Stimulated activated CD4-positive, alpha-beta T cell treated with anti-CD3 and anti-CD28 coated beads, TNF-alpha, amount 100 ng/mL, for 1 hour (primary cell): ENCODE measurements at places on chromosomes 3 and 15.

DNA sequence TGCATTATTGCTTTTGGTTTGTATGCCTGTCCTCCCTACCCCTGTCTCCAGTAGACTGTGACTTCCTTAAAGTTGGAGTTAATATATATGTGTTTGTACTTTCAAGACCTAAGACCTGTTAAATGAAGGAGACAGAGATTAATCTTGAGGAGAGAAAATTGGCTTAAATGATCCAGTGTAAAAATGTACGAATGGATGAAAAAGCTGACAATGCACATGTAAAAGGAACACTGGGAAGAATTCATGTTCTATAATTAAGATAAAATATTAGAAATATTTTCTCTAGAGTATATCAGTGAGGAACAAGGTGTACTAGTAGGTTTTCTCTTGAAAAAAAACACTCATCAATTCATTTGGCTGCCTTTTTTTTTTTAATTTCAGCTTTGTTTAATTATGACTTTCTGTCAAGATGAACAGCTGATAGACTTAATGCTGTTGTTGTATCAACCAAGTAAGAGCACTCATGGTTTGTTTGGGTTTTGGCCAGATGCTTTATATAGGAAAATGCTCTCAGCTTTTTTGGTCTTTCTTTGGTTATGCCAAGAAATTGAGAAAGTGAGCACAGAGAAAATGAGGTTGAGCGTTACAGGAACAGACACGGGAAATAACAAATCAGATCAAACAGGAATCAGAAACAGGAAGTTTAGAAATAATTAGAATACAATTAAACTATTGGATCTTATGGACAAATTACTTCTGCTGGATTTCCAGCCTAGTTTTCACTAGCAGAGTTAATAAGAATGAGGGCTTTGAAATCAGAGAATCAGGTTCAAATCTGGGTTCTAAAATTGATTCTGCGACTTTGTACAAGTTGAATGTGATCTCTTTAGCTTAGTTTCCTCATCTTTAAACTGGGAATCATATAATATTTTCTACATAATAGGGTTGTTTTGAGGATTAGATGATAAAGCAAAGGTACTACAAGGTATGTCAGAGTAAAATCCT is 38.3 kb upstream of the AADAC start:
- no peak for DNase-seq

GRCh38 chr3:12443781-12444522 is 40.3 kb upstream of the TSEN2 start:
- DNase-seq, result no peak

- DNase-seq, result no peak
These were observed 215.0 kb upstream of the THBS1 start for GRCh38 chr15:39365873-39366272.

DNA sequence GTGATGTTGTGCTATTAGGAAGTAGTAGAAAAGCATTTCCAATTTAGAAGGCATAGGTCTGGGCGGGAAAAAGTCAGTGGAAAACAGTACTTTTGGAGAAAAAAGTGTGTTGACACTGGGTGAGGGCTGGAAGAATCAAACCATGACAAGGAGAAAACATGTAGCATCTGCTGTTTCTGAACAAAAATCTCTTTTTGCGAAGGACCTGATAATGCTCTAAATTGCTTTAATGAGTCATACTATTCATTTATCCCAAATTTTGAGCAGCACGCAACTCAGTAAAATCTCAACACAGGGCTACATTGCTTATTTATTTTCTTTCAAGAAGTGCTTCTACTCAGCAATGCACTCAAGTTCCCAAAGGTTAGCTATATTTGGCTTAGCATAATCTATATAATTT is 292.7 kb downstream of the DIPK2A start:
- DNase-seq, result no peak

GRCh38 chr3:52383446-52383845 is 61.5 kb downstream of the SEMA3G start:
- DNase-seq, result no peak

DNA sequence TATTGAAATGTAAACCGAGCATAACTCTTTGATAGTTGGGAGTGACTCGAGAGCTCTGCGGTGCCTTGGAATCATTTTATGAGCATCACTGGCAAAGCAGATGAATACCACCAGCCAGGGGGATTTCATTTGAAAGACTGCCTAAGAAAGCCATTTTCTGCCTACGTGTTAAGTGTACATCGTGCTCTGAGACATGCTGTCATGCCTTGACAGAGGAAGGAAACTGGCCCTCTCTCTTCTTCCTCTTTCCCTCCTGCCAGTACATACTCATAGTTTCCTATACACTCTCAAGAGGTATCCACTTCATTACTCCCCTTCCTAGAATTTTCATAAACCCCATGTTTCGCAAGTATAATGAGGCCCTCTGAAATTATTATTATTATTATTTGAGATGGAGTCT is 8.8 kb downstream of the BCL2A1 start:
- DNase-seq, result no peak

DNA sequence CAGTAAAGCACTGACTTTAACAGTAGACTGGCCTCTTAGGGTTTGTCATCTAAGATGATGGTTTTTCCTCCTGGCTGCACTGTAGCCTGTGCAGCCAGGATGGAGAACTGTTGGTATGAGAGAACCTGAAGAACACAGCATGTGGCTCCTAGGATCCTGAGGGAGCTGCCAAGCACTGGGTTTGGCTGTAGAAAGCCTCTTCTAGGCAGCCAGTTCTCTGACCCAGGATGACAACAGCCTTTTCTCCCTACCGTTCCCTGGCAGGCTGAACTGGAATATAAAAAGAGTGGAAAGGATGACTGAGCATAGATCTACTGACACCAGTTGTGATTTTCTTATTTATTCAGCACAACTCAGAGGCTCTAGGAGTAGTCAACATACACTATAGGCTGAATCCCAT is 34.3 kb upstream of the MANF start:
- no peak for DNase-seq

DNA sequence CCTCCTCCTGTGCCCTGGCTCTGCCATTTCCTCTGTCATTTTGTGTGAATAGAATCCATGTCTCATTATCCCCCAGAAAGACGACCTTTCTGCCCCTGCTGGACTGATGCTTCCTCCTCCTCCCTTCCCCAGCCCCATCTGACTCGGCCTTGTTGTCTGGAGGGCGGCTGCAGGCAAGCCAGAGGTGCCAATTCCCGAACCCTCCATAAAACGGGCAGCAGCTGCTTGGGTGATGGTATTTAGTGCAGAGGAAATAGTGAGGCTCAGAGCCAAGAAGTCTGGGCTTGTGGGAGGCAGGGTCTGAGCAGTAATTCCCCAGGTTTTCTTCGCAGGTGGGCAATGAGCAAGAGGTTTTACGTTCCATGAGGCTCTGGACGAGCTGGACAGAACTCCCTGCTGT is 71.2 kb downstream of the ITGA11 start:
- DNase-seq, result no peak

DNA sequence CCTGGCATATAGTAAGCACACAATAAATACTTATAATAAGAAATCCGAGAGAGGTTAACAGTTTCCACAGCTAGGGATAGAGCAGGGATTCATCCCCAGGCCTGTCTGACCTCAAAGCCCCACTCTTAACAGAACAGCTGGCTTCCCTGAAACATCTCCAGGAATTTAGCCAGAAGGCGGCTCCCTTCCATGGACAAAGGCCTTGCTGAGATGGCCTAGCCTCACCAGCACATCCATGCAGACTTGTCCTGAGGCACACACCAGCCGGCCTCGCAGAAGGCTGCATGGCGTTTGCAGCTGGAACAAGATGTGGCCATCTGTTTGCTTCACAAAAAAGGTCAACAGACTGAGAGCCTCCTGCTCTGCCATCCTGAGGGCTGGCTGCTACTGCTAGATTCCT is 245.4 kb downstream of the SLCO3A1 start:
- DNase-seq, result no peak

DNA sequence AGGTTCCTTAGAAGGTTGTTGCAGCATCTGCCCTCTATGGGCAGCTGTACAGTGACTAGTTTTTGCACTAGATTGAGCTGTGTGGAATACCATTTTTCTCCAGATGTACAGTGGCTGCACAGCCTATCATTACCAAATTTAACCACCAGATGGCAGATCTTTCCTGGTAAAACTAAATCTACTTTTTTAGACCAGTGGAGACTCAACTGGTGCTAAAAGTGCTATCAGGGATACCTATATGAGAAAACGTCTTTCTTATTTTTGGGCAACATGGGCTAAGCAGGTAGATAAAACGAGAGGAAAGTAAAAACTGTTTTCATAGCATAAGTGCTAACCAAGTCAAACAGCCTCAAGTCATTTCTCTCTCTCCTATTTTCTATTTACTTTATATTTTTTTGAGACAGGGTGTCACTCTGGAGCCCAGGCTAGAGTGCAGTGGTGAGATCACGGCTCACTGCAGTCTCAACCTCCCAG is 21.2 kb downstream of the IGSF10 start:
- no peak for DNase-seq

GRCh38 chr3:169475978-169476698 is 187.4 kb downstream of the MECOM start:
- no peak for DNase-seq

DNA sequence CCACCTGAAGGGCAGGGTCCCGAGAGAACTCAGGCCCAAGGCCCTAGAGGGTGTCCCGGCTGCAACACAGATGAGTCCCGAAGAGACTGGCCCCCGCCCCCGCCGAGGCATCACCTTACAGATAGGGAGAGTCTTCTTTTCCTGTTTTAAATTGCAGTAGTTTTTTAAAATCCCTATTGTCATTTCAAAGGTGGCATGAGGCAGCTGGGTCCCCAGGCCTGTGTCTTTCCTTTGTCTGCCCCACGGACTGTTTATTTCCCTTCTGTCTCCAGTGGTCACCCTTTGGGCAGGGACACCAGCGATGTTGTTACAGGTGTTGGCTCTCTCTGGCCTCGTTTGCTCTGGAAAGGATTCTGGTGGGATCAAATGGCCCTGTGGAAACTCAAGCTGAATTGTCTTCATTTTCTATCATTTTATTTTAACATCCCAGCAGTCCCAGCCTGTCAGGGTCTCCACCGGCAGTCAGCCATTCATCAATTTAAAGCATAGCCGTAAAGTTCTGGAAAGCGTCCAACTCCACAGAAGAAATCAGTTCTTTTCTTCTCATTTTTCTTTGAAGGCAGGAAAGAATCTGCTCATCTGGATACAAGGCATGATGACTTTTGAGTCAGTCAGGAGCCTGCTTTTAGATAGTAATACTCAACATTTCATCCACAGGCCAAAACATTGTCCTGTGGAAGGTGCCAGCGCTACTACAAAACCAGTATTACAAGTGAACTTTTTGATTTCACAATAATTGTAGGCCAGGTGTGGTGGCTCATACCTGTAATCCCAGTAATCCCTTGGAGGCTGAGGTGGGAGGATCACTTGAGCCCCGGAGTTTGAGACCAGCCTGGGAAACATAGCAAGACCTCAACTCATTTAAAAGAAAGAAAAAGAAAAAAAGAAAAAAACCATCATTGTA is 96.2 kb downstream of the HES1 start:
- DNase-seq, result no peak

DNA sequence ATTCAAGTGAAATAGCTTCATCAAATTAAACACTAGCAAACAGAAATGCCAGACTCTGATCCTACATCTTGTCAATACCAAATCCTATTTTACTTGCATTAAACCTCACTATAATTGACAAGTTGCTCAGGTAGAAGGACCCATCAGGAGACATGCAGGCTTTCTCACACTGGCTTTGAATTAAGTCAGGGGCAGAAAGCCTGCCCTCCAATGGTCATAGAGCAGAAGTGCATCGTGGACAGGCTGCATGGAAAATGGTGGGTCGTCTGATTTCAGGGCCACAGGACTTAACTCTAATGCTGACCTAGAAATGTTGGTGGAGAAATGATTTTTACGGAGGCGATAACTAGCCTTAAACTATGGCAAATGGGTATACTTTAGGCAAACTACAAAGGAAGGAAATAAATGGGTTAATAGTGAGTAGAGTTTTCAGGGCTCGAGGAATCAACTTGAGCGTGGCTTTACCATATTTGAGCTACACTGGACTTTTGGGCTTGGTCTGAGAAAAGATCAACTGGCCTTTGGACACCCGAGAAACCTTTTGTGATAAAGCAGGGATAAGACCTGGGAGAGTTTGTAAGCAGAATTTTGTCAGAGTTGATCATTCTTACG is 283.9 kb downstream of the GRM7 start:
- no peak for DNase-seq

GRCh38 chr3:23113455-23114171 is 89.5 kb upstream of the UBE2E2 start:
- no peak for DNase-seq

DNA sequence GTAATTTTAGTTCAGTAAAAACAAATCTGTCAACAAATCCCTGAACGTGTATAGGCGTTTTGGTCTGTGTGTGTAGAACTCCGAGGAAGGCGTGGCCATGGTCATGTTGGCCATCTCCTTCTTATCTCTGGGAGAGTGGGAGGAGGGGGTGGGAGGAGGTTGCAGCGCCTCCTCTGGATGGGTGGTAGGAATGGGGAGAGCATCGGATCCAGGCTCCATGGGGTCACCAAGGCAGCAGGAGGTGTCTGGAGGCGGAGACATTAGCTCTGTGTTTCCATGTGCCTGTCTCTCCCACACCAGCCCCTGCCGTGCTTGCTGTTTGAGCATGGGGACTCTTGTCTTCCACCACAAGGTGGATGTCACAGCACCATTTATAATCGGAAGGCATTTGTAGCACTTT is 34.5 kb upstream of the TRPM1 start:
- DNase-seq, result no peak

GRCh38 chr15:101501703-101502373 is 12.3 kb upstream of the PCSK6 start:
- peak; percentile 21 for DNase-seq
